HL-60 (cell line): ENCODE measurements at places on chromosomes 13 and 19.

DNA sequence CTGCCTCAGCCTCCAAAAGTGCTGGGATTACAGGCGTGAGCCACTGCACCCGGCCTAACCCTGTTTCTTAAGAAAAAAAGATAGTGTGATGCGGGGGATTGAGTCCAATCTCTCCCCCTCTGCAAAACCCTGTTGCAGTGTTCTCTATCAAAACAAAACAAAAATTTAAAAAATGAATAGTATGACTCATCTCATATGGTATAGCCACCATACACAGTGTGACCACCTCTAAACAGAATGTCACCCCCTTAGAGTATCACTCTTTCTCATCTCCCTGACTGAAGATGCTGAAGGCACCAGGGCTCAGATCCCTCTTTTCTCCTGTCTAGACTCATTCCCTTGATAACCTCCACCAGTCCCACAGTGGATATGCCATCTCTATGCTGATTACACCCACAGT is 6.8 kb upstream of the ERF start:
- DNase-seq = no peak

DNA sequence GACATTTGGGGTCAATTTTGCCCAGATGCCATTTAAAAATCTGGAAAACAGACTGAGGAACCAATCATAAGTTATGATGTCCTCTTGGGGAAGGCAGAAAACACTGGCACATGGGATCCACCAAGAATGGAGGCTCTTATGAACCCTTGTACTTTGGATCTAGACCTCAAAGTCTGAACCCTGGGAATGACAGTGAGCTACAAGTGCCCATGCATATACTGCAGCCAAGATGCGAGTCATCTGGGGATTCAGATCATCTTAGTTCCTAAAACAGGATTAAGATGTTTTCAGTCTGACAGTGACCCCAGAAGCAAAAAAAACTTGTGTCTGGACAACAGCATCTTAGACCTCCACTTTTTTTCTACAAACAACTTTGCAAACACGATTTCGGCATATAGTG is 100.2 kb upstream of the SIAH3 start:
- DNase-seq = no peak

DNA sequence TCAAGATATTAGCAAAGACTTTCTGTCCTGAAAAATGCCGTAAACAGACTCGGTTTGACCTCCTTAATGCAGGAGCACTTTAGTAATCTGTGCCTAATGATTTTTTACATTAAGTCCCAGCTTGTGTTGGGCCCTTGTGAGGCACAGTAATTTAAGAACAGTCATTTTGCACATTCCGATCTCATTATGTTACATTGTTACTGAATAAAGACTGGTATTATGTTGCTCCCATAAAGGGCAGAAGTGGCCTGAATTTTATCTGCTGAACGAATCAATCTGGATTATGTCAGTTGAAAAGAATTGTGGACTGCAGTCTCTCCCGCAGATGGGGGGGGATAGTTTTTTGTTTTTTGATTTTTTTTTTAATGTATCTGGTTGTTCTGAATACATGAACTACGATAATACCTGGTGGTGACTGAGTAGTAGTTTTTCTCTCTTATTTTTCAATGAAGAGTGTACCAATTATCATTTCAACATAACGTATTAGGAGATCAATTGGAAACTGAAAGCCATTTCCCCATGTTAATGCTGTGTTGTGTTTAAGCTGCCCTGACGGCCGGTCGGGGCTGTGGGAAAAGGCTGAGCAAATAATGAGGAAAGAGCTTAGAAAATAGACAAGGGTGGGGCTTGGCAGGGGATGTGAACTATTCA is 290.2 kb downstream of the ZNF536 start:
- no peak for DNase-seq

DNA sequence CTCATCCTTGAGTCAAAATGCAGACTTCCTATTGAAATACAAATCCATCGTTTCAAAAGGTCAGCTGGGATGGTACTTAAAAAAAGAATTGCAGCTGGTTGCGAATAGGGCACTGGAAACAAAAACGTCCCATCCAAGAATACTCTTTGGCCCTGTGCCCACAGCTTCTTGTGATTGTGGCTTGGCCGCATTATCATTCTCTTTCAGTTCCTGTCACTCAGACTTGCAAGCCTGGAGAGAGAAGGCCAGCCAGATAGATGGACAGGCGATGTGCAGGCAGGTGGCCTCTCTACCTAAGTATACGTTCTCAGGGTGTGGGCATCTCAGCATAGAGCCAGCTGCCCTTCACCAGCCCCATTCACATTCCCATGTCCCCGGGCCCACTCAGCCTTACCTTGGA is 208.5 kb upstream of the ZNF536 start:
- DNase-seq = no peak

GRCh38 chr19:57240311-57241090 is at the start of gene ZNF805:
TSS of gene ZNF805 (plus strand) at chr19:57240632. CDS start at chr19:57240892, 260 bp downstream.
- peak; percentile 84 for DNase-seq

DNA sequence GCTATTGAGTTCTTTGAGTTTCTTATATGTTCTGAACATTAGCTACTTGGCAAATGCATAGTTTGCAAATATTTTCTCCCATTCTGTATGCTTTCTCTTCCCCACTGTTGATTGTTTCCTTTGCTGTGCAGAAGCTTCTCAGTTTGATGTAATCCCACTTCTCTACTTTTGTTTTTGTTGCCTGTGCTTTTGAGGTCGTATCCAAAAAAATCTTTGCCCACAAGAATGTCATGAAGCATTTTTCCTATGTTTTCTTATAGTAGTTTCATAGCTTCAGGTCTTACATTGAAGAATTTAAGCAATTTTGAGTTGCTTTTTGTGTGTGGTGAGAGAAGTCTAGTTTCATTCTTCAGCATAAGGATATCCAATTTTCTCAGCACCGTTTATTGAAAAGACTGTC is 536.7 kb upstream of the ARGLU1 start:
- DNase-seq = no peak

DNA sequence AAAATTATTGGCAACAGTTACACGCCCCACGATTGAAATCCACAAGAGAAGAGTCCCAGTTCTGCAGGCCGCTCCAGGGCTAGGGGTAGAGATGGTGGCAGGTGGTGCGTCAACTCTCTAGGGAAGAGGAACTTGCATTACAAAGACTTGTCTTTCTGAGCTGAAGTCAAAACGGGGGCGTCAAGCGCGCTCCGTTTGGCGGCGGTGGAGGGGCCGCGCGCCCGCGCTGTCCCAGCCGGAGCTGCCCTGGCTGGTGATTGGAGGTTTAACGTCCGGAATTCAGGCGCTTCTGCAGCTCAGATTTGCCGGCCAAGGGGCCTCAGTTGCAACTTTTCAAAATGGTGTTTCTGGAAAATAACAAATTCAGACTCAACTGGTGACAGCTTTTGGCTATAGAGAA is 38.9 kb downstream of the SOX1 start:
- no peak for DNase-seq

- DNase-seq = no peak
Measured at GRCh38 chr13:97566907-97567306, 132.9 kb downstream of the RAP2A start.

DNA sequence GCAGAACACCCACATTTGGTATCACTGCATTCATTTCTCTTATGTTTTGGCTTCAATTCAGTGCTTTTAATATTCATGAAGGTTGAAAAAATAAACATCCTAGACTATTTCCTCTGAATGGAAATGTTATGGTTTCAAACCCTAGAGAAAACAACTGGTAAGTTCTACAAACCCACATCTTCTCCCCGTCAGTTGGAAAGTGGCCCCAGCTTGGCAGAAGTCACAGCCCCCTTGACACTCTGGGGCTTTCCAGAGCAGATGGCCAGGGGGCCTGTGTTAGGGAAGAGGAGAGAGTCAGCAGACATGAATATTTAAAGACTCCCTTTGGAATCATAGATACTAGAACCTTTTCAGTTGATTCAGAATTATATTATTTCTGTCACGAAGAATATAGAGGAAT is 123.9 kb downstream of the SHISA2 start:
- no peak for DNase-seq

- no peak for DNase-seq
Measured at GRCh38 chr19:34576292-34576691, 94.7 kb downstream of the WTIP start.

- DNase-seq = no peak
Measured at GRCh38 chr13:108987517-108987916, 358.1 kb downstream of the MYO16 start.

DNA sequence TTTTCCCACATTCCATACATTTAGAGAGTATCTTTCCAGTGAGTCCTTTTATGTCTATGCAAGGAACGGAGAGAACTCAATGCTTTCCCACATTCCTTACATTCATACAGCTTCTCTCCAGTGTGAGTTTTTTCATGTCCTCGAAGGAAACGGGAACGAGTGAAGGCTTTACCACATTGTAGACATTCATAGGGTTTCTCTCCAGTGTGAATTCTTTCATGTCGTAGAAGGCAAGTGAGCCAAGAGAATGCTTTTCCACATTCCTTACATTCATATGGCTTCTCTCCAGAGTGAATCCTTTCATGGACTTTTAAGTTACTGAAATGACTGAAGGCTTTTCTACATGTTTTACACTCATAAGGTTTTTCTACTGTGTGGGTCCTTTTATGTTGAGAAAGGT is 17.1 kb downstream of the ZNF823 start:
- DNase-seq = no peak

DNA sequence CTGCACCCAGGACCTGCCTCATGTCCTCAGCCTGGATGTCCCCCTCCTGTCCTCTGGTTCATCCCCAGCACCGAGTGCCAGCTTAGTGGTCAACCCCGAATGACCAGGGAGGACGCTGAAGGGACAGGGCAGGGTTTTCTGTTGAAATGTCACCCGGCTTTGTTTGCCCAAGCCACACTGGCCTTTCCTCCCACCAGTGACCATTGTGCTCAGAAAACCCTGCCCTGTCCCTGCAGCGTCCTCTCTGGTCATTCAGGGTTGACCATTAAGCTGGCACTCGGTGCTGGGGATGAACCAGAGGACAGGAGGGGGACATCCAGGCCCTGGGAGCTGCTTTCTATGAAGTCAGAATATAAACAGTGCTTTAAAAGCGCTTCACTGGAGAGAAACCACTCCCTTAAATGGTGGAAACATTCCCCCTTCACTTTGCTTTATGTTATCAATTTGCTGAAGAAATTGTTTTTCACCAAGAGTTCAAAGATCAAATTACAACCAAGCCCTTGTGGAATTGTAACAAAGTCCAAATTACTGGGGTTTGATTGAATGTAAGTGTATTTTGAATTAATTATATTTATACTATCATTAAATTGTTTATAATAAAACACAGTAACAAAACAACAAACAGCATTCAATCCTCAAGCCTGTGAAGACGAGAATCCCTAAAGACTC is 21.4 kb downstream of the CARS2 start:
- no peak for DNase-seq

DNA sequence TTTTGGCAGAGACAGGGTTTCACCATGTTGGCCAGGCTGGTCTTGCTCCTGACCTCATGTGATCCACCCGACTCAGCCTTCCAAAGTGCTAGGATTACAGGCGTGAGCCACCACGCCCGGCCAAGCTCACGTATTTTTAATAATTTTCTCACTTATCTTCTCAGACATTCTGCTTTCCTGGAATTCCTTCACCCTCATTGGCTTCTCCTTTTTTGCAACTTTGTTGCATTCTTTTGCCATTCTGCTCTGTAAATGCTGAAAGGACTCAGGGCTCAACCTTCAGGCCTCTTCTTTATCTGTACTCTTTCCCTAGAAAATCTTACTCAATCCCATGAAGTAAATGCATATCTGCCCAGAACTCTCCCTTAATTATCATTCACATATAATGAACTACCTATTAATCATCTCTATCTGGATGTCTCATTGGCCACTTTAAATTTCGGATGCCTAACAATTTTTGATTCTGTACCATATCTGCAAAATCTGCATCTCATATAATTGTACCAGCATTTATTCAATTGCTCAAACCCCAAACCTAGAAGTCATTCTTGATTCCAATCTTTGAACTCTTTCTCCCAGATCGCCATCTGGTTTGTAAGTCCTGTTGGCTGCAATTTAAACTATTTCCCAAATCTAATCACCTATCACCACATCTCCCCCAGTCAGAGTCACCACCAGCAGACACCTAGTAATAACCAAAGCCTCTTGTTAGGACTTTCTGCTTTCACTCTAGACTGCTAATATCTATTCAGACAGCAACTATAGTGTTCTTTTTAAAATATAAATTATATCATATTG is 18.2 kb upstream of the OXGR1 start:
- DNase-seq = no peak

DNA sequence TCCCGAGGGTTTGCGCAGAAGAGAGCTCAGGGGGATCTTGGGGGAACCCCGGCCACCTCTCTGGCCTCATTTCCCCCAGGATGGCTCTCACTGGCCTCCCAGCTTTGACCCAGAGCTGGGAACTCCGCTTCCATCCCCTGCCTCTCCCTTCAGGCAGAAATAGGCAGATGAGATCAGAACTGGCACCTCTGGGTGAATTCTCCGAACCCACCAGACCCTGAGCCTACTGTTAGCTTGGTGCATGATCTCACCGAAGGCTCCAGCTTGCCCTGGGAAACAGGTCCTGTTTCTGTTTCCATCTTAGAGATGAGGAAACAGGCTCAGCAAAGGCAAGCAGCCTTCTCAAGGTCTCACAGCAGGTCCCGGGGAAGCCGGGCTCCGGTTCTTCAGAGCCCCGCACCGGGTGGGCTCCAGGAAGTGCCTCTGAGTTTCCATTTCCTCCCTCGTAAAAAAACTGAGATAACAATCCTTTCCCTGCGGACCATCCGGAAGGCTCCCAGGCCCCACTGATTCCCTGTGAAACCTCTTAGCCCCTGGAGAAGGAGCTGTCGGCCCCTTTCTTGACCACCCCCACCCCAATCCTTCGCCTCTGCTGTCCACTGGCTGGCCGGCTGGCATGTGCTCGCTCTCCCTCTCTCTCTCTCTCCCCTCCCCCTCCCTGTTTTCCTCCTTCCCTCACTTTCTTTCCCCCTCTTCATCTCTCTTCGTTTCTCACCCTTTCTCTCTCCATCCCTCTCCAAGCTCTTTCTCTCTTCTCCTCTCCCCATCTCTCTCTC is 2.1 kb downstream of the NECTIN2 start:
- no peak for DNase-seq

- DNase-seq = no peak
Measured at GRCh38 chr19:15107061-15108010, at the start of gene SYDE1. TSS of gene SYDE1 (plus strand) at chr19:15107401. CDS start at chr19:15107434, 33 bp downstream.

DNA sequence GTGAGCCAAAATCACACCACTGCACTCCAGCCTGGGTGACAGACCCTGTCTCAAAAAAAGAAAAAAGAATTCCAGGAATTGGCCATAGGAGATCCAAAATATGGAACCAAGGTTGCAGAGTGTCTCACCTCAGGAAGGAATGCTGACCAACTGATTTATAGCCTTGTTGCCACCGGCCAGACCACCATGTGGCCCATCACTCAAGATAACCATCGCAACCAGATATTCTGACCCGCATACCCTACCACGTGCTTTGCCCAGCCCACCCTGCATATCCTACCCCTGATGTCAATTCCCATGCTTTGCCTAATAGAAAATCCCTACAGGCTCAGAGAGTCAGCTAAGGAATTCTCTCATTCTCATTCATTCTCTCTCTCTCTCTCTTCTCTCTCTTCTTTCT is 95.1 kb upstream of the DOCK9 start:
- DNase-seq = no peak

GRCh38 chr19:47755762-47756626 is 10.6 kb downstream of the NOP53 start:
- no peak for DNase-seq
